ENCODE measurements at places on chromosomes 16 and 17.

- DNase-seq, result peak; percentile 43
Measured at GRCh38 chr16:73290258-73290657, 242.3 kb upstream of the ZFHX3 start.

DNA sequence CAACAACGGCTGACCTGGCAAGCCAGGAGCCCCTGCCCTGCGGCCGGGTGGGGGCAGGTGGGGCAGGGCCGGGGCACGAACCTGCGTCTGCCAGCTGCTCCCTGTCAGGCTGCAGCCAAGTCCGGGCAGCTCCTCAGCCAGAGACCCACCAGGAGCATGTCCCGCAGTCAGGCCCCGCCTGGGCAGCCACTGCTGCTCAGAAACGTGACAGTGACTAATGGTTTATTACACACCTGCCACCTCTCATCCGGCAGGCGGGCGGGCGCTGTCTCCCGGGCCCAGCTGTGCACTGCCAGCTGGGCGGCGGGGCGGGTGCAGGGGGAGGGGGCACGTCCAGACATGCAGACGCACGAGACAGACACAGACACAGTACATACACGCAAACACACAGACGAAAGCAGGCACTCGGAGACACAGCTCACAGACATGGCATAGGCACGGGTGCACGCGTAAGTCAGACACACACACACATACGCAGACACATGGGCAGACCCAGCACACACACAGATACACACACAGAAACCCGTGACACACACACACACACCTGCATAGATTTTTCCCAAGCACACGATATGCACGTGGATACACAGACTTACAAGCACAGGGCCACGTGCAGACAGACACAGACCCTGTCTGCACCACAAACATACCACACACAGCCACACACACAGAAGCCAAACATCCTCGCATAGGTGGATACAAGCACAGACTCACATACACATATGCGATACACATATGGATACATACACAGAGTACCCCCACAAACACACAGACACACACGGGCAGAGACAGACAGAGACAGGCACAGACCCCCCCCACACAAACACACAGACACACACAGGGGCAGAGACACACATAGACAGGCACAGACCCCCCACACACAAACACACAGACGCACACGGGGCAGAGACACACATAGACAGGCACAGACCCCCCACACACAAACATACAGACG lies 248.3 kb upstream of the CIBAR2 start:
- DNase-seq, result no peak

GRCh38 chr16:3494386-3494973 lies 809 bp downstream of the C16orf90 start:
- DNase-seq, result no peak

DNA sequence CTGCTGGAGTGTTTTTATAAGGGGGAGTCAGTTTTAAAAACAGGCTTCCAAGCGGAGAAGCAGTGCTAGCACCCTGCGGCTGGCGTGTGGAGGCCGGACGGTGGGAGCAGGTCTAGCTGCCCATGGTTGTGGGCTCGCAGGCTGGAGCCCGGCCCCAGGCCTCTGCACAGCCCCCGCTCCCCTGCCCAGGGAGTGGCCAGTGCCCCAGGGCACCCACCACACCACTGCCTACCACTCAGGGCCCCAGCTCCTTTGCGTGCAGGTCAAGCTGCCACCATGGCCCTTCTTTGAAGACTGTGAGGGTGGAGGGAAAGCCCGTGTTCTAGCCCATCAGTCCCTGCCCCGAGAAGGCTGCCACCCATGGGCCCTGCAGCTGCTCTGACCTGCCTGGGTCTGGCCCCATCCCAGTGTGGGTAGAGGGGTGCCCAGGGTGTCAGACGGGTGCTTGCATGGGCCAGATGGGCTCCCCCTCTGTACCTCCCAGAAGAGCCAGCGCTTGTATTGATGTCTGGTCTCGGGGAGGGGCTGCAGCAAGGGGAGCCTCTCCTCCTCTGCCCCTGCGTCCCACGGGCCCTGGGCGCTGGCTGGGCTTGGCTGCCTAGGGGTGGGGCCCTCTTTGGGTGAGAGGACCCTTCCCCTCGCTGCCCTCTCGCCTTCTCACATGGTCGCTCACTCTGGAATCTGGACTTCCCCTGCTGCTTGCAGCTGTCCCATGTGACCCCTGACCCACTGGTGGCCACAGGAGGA lies 1.5 kb upstream of the NUDT16L1 start:
- no peak for DNase-seq

DNA sequence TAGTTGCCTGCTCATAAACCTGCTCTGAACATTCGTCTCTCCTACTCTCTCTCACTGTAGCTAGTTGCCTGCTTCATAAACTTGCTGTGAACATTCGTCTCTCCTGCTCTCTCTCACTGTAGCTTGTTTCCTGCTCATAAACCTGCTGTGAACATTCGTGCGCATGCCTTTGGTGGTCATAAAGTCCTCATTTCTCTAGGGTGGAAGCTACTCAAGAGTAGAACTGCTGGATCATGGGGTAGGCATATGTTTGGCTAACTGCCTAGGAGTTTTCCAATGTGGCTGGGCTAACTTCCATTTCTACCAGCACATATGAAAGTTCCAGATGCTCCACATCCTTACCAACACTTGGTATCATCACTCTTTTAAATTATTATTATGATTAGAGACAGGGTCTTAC lies 174.6 kb upstream of the RPH3AL start:
- DNase-seq, result no peak
